ENCODE measurements at places on chromosomes 12 and 14. TPM values are rescaled to one million over a fixed set of nuclear protein-coding genes. Genes with fewer than 3 reads are reported as not detected.

GRCh38 chr12:21330682-21331253, 3.9 kb downstream of the SLCO1A2 start:
- no peaks in the 10 kb centered on the region for H3K4me1 ChIP-seq
- H3K4me3 ChIP-seq: no peak overlapping the region
- no peak for DNase-seq
- H3K27ac ChIP-seq: no peak overlapping the region

DNA sequence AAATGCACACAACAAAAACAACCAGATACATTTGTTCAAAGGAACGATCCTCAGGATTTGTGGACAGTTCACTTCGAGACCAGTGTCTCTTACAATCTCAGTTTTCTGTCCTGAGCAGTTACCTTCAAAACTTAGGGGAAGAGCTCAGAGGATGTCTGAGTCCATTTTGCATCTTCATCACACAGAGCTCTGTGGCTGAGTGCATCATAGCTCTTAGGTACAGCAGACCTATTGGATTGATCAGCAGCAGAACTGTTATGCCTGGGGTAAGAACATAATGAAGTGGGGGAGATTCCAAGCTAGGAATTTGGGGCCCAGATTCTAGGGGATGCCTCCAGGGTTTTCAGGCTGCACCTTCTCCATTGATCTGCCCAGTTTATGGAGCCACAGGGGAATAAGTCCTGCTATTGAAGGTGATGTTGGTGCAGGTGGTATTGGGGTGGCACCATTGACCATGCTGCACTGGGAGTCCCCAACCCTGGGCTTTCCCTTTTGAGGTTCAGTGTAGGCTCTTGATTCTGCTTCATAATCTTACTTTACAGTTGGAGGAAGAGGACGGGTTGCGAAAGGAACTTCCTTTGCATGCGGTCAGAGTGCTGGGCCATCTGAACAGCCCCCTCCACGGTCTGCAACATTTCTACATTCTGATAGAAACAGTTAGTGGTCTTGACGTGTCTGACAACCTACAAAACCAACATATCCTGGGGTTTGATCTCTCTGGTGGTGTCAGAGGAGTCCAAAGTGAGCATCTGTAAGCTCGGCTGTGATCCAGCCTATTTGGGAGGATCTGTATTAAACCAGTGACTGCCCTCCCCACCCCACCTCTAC, 112.8 kb downstream of the CHST11 start:
- peak; percentile 22 for DNase-seq
- H3K27me3 ChIP-seq: no peaks in the 10 kb centered on the region
- H3K36me3 ChIP-seq: no peaks in the 10 kb centered on the region
- no peak overlapping the region for H3K27ac ChIP-seq
- no peaks in the 10 kb centered on the region for H3K4me1 ChIP-seq
- H3K4me3 ChIP-seq: no peak overlapping the region

The LIN7A gene
- total RNA-seq: 1.8 TPM

The PTPRB gene
- 27.7 TPM for total RNA-seq

The MLXIP gene
- 158 TPM for total RNA-seq

The RARG gene
- total RNA-seq: 21.5 TPM

The GRIN2B gene
- 1.5 TPM for total RNA-seq
